AG09319 (cell line): ENCODE measurements at places on chromosomes 4 and X.

GRCh38 chrX:13471269-13471668 is 98.1 kb upstream of the EGFL6 start:
- no peak for DNase-seq

- no peak for DNase-seq
Measured at GRCh38 chr4:107757283-107757682, 37.2 kb upstream of the PAPSS1 start.

DNA sequence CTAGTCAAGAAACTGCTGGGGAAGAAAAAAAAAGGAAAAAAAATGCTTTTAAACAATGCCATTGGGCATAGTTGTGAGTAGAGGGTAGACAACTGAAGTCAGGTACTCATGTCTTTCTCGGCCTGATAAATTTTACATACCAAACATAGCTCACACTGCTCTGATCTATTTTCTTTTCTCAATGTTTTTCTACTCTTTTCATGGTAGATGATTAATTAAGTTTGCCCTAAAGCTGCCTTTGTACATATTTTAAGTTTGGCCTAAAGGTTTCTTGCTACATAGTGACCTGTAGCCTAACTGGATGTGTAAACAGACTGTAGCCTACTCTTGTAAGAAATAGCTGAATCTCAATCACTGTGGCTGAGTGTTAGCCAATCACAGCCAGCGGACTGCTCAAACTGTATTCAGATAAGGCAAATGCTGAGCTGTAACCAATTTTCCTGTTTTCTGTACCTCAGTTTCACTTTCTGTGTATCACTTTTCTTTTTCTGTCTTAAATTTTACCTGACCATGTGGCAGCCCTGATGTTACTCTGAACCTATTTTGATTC is 121.0 kb downstream of the PCDH10 start:
- DNase-seq, result no peak

GRCh38 chrX:155218777-155219176 is 2.5 kb downstream of the VBP1 start:
- DNase-seq, result no peak

DNA sequence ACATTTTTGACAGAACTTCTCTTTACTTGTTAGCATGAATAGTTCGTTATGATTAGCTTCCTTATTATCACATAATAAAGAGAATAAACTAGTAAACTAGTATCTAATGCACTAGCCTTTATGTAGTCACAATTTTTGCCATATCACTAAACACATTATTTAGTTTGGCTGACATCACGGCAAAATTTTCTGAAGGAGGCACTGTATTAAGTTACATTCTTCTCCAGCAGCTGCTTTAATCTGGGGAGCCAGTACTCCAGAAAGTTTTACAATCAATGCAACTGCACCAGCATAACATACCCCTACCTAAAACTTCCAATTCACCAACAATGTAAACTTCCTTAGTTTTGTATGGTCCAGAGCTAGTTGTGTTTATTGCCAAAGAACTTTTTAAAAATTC is 87.8 kb downstream of the FIP1L1 start:
- no peak for DNase-seq

DNA sequence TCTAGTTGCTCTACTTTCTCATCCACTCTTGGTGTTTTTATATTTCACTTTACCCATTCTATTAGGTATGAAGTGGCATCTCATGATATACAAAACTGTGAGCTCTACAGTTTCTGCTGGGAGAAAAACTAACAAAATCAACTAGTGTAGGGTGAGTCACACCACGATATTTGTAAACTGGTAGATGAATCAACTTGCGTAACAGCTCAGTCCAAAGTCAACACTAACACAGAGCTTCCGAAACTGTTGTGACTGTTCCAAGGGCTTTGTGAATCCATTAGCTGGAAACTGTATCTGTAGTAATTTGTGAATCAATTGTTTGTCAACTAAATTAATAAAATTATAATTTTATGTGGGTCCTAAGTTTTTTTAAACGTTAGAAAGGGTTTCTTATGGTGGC is 119.8 kb upstream of the TSPAN5 start:
- peak; percentile 15 for DNase-seq

- DNase-seq, result no peak
Measured at GRCh38 chr4:128512767-128513322, 225.2 kb upstream of the PGRMC2 start.

DNA sequence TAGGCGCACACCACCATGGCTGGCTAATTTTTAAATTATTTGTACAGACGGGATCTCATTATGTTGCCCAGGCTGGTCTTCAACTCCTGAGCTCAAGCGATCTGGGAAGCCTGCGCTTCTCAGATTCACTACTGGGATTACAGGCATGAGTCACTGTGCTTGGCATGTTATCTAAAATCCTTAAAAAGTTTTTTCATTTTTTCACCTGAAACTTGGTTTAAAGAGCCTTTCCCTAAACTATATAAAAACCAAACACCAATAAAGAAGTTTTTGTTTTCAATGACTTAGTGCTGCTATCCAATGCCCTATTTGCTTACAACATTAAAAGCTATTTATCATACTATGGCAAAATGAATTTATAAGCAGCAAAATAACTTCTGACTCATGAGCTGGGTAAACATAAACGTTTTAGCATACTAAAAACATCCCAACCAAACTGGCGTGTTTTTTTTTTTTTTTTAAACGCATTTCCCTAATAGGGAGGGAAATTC is 127.8 kb downstream of the UBE2K start:
- no peak for DNase-seq

- DNase-seq, result no peak
Measured at GRCh38 chr4:38692421-38692820, 28.4 kb downstream of the KLF3 start.

DNA sequence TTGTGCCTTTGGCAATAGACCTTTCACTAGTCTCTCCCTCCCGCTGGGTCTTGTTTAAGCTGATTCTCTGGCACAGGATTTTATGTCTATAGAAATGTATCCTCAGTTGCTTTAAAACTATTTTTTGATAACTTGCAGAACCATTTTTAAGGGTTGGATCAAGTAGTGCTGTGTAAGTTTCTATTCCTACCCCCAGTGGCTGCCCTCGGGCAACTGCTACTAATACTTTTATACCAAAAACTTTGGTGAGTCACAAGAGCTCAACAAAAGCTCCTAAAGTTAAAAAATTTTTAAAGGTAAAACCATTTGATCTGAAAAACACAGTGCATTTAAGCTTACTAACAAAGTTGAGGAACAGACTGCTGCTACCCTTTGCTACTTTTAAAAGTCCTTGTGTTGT is 1460.6 kb upstream of the PCDH7 start:
- DNase-seq, result no peak

DNA sequence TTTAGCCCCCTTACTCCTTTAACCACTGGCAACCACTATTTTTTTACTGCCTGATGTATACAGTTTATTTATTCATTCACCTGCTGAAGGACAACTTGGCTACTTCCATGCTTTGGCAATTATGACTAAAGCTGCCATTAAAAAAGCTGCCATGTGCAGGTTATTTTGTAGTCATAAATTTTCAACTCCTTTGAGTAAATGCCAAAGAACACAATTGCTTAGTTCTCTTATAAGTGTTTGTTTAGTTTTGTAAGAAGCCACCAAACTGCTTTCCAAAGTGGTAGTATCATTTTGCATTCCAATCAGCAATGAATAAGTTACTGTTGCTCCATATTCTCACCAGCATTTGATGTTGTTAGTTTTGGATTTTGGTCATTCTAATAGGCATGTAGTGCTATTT is 1831.8 kb downstream of the PCDH7 start:
- DNase-seq, result no peak

DNA sequence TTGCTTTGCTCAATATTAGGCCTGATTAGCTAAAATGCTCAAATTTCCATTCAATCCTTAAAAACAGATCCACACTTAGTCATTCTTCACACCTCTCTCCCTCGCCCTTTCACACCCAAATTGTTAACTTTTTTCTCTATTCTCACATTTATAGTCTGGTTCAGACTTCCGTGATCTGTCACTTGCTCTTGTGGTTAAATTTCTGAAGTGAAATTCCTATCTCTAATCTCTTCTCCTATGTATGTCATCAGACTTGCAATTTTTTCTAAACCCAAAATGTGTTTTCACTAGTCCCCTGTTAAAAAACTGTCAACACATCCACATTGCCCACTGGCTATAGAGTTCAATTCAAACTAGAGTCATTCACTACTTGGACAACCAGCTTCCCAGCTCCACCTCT is 63.2 kb downstream of the SNCA start:
- DNase-seq, result no peak

GRCh38 chr4:25085671-25086070 is 54.9 kb upstream of the LGI2 start:
- no peak for DNase-seq

DNA sequence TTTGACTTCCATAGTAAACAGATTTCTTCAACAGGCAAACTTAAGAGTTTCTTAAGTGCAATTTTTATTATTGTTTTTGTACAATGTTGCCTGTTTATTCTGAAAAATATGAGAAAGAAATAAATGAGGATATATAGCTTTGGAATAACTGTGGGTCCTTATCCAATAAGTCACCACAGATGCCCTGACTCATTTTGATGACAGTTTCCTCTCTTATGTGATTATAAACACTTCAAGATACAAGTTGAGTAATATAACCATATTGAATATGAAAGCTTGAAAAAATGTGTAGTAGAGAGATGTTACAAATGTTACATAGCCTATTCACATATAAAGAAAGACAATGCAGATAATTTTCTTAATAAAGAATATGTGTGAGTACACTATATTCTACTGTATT is 931.6 kb downstream of the RAPGEF2 start:
- DNase-seq, result no peak

- DNase-seq, result no peak
Measured at GRCh38 chrX:41257801-41258200, 76.2 kb upstream of the DDX3X start.

DNA sequence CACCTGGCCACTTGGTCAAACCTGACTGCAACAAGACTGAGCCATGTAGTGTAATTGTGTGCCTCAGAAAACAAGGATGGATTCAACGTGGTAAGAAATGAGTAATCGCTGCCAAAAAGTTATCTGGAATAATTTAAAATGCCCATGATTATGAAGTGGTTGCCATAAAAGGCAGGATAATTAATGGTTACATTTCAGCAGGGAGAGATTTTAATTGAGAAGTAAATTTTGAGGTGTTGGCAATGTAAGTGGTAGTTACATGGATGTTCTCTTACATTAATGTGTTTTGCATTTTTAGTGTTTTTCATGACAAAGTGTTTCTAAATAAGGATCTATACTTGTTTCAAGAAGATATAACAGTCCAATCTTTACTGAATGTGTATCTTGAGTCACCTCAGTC is 15.7 kb downstream of the HAUS3 start:
- no peak for DNase-seq

DNA sequence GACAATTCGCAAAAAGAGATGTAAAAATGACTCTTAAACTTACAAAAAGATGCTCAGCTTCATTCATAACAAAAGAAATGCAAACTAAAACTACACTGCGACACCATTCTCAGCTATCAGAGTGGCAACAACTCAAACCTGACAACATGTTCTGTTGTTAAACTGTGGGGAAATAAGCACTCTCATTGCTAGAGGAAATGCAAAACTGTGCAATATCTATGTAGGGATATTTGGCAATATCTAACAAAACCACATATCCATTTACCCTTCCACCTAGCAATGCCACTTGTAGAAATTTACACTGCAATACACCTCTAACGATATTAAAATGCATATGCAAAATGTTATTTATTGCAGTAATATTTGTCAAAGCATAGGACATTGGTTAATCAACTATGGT is 78.3 kb upstream of the EGFL6 start:
- DNase-seq, result no peak

DNA sequence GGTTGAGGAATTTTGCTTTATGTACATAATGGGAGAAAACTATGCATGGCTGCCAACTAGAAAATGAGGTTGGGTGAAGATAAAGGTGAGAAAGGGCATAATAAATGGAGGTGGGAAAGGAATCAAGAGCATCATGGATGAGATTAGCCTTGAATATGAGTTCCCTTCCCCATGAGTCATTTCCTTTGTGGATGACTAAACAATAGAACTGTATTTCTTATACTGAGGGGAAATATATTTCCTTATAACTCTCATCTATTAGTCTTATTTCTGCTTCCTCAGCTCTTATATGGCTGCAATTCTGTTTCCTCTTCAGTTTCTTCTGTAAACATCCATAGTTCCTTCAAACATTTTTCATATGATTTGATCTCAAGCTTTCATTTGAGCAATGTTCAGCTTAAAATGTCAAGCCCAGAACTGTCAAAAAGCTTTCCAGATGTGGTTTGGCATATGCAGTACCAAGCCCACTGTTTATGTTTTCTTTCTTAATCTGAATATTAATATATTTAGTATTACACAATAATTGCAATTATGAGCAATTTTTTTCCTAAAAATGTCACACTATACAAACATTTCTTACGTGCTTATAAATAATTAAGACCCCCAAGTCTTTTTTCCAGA is 100.7 kb upstream of the GRPR start:
- no peak for DNase-seq

DNA sequence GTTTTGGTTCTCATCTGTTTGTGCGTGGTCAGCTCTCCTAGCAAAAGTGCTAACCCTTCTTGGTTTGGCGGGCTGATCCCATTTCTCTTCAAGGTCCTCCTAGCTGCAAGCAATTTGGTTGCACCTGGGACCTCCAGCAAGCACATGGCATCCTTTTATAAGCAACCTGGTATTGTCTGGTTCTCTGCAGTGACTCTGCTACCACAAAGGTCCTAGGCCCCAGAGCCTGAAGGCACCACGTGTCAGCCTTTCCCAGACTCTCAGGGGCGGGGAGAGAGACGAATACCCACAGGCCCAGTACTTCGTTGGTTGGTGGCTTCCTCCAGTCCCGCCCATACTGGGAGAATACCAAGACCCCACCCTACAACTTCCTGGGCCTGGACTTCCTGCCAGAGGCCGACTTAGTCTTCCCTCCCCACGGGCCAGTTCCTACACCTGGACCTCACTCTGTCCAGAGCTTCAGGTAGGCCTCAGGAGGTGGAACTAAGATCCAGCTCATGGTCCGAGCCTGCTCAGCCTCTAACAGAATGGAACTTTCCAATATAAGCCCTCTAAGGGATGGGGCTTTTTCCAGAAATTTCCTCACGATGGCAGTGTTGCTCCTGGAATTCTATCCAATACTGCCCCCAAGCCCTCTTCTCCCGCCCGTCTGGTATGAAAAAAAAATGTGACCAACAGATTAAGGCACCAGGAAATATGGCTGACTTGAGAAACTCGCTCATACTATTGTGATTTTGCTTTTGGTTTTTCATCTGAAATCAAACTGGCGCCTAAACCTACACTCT is 192.5 kb upstream of the STK26 start:
- peak; percentile 37 for DNase-seq

- no peak for DNase-seq
Measured at GRCh38 chr4:95764961-95765360, 74.9 kb upstream of the PDHA2 start.

GRCh38 chrX:114038358-114038757 is 545.5 kb upstream of the HTR2C start:
- no peak for DNase-seq

GRCh38 chrX:17164941-17165340 is 210.1 kb upstream of the NHS start:
- no peak for DNase-seq
